ENCODE measurements at places on chromosomes 7 and 10.

DNA sequence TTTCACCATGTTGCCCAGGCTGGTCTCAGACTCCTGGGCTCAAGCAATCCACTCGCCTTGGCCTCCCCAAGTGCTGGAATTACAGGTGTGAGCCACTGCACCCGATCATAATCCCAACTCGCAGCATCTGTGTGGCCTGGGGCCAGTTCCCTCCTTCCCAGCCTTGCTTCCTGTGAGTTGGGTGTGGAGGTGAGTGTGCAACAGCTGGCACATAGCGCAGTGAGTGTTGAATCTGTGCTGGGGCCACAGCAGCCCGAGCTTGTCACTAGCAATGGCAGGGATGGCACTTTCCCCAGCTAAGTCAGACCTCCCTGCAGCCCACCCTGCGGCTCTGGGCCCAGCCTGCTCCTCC, 12.2 kb downstream of the TMEM184A start:
- no peak for DNase-seq

DNA sequence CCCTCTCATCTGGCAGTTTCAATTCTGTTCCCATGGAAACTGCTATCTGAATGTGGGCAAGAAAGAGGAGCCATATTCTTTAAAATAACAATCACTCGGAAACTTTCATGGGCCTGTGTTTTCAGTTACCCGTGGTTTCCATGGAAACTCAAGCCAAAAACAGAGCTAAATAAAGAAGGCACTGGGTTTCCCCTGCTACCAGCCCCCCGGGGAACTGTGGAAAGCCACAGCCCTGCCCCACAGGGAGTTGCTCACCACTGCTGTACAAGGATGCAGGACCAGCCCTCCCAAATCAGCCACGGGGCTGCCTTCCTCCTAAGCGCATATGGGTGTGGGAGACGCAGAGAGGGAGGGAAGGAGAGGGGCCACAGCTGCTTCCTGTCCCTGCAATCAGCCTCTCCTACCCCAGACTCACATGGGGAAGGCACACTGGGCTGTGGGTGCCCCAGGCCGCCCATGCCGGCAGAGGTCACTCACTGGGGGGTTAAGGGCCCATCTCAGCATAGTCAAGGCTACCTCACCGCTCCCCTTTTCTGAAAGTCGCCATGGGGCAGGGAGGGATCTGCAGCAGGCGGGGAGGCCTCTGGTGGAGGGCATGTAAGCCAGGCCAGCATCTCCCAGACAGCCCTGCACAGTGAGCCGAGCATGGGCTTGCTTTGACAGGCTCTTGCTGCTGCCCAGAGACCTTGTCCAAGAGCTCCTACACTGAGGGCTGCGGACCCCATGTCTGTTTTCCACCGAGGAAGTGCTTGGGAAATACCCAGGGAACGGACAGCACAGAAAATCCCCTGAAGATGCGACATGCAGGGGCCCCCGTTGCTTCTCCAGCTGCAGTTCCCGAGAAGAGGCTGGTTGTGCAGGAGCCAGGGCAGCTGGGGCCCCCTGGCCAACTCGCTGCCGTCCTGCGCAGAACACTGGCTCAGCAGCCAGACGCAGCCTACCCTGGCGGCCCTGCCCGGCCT, 157.3 kb upstream of the PPP2R2D start:
- no peak for DNase-seq

DNA sequence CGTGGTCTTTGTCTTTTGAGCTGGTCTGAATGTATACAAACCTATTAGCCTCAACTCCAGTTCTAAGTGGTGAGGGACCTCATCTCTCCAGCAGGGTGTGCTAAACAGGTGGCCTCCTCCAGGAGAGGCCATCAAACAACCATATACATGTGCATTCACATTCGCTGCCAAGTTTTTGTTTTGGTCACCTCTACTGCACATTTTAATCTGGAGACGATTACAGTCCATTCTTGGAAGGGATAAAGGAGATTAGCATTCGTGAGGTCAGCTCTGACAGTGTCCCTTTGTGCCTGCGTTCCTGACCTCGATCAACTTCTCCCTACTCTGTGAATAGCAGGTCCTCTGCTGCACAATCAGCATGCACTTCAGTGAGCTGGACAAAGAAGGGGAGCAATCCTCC, 60.8 kb downstream of the RHOBTB1 start:
- DNase-seq: no peak

- no peak for DNase-seq
Measured at GRCh38 chr10:62657244-62657835, 147.2 kb upstream of the ADO start.

DNA sequence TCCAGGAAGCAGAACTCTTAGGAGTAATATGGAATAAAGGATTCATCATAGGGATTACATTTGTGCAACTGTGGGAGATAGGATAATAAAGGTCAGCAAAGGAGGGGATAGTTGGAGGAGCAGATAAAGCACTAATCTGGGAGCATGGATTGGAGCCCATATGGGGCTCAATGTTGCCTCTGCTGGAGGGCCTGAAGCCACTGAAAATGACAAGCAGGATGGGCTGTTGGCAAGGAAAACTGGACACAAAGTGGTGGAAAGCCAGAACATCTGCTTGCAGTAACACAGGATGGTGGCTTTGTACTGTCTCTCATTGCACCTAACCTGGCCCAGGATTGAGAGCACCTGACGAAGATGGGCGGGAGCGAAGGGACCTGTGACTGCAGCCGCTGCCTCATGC, 15.0 kb upstream of the COMMD3 start:
- DNase-seq: no peak

DNA sequence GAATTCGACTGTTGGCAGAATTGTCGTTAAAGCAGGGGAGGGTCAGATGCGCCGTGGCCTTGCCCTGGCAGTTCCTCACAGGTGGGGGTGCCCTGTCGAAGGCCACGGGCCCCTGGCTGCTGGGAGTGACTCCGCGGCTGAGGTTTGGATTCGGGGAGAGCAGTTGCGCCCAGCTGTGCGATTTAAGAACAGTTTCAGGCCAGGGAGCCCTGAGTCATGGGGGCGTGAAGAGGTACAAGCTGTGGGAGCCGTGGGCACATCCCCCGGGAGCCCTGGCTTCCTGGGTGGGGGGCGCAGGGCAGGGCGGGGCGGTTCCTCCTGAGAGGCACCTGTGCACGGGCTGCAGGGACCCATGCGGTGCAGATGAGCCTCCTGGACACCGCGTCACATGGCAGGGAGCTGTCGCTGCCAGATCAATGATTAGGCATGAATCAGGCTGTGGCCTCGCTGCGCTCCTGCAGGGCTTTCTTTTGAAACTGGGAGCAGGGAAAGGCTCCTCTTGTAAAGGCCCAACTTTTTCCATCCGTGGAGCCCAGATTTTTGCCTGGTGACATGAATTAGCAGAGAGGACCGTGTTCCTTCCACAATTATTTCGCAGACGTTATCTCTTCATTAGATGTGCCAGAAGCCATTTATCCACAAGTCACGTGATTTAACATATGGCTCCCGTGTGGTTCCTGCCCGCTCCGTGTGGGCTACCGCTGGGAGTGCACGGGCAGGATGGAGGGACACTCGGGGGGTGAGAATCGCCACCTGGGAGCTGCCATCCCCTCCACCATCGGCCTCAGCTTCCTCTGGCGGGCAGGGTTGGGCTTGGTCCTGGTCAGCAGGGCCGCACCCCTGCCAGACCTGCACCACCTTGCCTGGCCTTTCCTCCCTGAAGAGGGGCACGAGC, 918 bp downstream of the PWWP2B start:
- no peak for DNase-seq

- no peak for DNase-seq
Measured at GRCh38 chr7:69858471-69858870, 260.2 kb downstream of the AUTS2 start.

DNA sequence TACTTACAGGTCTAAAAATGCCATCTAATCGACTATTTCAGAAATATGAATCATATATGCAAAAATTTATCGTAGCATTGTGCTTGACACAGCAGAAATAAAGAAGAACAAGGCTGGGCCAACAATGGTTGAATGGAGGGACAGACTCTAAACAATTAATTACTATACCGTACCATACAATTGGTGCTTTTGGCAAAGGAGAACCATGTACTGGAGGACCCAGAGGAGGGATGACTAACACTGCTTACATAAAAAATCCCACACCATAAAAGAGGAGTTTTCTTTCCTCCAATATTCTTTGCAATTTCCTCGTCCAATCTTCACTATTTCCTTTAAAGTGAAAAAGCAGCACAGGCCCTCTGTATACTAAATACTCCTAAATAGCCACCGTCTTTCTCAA, 94.1 kb downstream of the SGMS1 start:
- no peak for DNase-seq

GRCh38 chr7:53996876-53997275, 545.3 kb upstream of the VSTM2A start:
- DNase-seq: no peak

- DNase-seq: no peak
Measured at GRCh38 chr7:76165973-76166403, 35.7 kb upstream of the SRRM3 start.

DNA sequence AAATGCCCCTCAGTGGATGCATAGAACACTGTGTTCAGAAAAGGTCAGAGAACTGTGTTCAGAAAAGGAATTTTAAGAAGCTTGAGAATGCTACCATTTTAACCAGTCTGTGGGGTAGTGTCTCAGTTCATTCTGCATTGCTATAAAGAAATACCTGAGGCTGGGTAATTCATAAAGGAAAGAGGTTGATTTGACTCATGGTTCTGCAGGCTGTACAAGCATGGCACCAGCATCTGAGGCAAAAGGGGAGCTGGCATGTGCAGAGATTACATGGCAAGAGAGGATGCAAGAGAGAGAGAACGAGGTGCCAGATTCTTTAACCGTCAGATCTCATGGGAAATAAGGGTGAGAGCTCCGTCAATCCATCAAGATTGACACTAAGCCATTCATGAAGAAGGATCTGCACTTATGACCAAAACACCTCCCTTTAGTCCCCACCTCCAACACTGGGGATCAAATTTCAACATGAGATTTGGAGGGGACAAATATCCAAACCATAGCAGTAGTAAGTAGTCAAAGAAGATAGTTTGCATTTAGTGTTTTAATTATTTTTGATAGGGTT, 119.8 kb downstream of the FAM107B start:
- DNase-seq: no peak

GRCh38 chr7:28165961-28166955, 14.3 kb downstream of the JAZF1 start:
- DNase-seq: no peak

DNA sequence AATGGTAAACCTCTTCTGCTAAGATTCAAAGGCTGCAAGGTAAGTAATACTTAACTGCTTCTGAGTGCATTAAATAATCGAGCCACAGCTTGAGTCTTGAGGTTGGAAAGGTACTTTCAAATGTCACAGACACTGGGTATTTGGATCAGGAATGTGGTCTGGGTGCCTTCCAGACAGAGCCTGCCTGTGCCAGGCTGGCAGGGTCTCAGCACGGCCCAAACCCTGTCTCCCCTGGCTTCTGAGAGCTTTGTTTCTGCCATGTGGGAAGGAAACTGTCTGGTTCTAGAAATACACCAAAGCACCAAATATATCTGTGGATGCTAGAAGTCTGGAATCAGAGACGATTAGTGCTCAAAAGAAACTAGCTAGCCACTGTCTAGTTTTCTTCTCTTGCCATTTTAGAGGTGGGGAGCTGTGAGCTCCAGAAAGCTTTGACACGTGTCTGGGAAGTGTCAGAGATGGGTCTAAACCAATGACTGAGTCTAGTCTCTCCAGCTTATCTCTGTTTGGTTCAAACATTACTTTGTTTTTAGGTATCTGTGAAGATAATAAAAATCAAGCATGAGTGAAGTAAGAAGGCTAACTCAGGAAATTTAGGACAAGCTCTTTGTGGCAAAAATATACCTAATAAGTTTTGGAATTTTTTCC, 162.8 kb downstream of the CYP26A1 start:
- no peak for DNase-seq

DNA sequence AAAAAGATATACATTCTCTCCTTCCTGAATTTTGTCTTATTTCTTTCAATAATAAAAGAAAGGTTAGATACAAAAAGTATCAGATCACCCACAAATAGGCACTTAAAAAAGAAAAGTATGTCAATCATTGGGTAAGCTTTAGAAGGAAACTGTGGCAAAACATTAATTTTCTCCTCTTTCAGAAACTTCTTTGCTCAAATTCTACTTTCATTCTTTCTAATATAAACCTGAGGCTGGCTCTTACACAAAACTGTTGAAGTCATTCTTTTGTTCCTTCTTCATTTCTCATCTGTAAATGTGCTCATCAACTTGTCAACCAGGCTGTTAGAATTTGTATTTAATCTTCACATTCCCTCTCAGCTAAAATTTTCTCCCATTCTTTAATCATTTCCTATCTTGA, 124.6 kb downstream of the LRRN3 start:
- DNase-seq: no peak

GRCh38 chr7:54888067-54888733, 129.2 kb upstream of the SEC61G start:
- no peak for DNase-seq

DNA sequence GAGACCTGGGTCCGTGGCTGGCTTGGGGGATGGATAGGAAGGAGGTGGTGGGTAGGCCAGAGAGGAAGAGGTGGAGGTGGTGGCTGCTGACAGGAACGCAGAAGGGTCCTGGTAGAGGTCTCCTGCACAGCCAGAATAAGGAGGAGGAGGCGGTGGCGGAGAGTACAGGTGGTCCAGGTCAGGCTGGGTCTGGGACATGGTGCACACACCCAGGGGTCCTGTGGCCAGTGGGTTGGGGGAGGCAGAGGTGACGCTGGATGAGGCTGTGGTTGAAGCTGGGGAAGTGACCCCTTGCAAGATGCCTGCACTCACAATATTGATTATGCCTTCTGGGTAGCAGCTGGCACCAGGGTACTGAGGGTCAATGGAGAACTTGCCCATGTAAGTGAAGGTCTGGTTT, 2.2 kb downstream of the EGR2 start:
- DNase-seq: no peak

GRCh38 chr10:62044566-62044965, 143.1 kb downstream of the ARID5B start:
- DNase-seq: no peak

DNA sequence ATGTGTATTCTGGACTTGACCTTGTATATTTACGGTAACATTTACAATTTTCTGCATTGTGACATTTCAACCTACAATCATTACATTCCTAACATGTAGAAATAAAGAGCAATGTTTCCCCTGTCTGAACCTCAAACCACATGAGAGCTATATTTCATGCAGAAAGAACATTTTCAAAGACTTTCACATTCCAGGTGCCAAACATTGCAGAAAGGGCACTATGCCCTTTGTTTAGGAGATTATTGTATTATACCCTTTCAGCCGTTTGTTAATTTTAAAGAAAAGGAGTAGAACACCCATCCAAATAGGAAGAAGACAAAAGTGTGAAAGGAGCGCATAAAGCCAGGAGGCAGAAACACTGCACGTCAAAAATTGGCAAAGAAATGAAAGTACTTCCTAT, 260.4 kb downstream of the RELN start:
- no peak for DNase-seq

DNA sequence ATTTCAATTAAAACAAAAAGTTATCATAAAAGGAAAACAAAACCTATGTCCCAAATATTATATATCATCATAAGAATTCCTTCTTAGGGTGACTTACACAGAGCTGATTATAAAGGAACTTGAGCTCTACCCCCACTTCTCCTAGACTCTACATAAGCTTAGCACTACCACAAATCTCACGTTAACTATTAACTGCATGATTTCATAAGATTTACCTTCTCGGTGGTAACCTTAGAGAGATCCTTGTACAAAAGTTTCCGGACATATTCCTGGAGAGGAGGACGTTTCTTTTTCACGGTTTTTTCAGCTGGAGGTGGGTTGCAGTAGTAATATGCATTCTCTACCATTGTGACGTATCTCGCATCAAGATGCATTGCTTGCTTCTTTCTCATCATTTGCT, 83.7 kb downstream of the UPF2 start:
- DNase-seq: no peak
